Activated CD8-positive, alpha-beta T cell treated with anti-CD3 and anti-CD28 coated beads, Interleukin-2, amount 10 ng/mL, durations not matched to agents 7 days and 5 days (primary cell): ENCODE measurements at places on chromosomes 4 and X.

DNA sequence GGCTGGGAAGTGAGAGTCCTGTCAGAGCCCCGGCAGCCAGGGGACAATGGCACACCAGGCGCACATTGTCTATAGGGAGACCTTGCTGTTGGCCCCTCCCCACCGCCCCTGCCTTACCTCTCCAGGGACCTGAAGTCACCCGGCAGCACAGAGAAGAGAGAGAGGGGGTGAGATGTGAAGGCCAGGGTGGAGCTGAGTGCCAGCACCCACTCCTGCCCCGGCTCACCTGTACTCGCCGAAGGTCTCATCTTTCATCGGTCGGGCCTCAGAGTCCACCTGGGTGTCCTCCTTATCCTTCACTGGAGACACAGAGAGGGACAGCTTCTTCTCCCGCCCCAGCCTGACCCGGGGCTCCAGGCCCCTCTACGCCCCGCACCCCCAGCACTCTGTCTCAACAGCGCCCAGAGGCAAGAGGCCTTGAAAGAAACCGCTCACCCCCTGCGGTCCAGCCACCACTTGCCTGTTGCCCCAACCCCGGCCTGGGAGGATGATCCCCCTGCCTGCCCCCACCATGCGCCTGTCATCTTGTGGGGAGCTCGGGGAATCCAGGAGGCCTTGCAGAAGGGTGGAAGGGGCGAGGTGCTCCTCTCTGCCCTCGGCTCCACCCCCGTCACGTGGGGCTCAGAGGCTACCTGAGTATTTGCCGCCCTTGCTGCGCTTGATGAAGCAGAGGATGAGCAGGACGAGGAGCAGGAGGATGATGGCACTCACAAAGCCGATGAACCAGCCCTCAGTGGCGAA is 22.6 kb downstream of the L1CAM start:
- no peak for DNase-seq

GRCh38 chr4:85725721-85726170 is 250.8 kb downstream of the ARHGAP24 start:
- no peak for DNase-seq

DNA sequence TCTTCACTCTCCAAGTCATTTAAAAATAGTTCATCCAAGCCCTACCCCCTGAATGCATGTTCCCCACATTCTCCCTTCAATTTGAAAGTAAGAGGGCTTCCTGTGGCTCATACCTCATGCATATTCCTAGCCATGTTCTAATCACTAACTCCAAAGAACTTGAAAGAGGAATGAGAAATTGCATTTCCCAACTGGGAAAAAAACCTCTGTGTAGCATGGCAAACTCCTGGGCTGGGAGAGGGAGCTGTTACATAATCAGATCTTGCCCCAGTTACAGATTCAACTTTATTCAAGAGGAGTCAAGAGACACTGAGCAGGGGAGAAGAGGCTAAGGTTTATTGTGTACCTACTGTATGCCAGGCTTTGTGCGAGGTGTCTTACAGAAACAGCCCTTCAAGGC is 90.2 kb downstream of the SLC2A9 start:
- DNase-seq = no peak

DNA sequence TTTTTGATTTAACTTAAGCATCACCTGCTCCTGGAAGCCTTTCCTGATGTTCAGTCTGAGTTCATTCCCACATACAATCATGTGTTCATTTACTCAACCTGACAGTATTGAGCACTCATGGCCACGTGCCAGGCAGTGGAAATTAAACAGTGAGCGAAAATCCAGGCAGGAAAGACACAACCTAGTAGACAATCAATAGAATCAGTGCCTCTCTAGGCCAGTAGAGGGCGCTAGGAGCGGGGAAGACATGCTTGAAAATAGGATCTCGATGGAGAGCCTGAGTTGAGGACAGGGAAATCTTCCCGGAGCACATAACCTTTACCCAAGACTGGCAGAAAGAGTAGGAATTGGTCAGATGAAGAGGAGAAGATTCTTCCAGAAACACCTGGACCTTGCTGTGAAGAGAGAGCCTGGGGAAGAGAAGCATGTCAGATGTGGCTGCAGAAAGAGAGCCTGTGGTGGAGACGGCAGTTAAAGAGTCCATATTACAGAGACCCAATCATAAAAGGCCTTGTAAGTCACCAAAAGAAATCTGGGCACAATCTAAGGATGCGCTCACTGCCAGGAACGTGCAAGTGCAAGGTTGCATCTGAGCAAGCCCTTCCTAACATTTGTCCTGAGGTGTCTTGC is 103.5 kb downstream of the LDB2 start:
- peak; percentile 62 for DNase-seq

DNA sequence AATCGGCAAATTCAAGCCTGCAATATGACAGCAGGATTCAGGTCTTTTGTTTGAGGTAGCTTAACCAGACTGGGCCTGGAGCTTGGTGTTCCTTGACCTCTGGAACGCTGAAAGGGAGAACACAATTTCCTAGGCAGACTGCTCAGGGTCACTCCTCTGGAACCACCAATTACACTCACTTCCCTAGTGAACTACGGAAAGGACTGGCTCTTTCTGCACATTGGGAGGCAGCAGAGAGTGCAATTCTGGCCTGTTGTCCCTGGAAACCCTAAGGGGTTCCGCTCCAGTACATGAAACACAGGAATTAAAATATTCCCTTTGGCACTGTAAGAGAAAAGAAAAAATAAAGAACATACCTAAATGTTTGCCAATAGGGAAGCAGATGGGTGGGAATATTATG is 58.6 kb downstream of the GPC3 start:
- no peak for DNase-seq

DNA sequence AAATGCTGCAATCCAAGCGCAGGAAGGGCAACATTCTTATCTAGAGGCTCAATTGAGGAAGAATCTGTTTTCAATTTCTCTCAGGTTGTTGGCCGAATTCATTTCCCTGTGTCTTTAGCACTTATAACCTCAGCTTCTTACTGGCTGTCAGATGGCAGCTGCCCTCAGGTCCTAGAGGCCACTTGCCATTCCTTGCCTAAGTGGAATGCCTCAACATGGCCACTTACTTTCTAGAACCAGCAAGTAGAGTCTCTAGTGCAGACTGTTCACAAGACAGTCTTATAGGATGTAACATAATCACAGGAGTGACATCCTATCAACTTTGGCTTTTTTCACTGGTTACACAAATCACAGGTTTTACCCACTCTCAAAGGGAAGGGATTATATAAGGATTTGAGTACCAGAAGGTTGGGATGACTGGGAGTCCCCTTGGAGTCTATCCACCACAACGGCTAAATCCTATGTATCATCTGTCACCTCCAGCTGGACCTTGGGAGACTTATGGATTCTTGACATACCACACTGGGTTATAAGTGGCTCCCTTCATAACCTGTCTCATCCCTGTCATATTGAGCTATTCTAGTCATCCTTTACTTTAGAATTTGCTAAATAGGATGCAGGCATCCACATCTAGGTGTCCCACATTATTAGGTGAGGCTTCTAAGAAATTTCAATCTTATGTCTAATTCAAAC is 297.9 kb upstream of the CTSO start:
- no peak for DNase-seq

GRCh38 chr4:18069810-18070209 is 48.3 kb upstream of the LCORL start:
- DNase-seq = no peak

DNA sequence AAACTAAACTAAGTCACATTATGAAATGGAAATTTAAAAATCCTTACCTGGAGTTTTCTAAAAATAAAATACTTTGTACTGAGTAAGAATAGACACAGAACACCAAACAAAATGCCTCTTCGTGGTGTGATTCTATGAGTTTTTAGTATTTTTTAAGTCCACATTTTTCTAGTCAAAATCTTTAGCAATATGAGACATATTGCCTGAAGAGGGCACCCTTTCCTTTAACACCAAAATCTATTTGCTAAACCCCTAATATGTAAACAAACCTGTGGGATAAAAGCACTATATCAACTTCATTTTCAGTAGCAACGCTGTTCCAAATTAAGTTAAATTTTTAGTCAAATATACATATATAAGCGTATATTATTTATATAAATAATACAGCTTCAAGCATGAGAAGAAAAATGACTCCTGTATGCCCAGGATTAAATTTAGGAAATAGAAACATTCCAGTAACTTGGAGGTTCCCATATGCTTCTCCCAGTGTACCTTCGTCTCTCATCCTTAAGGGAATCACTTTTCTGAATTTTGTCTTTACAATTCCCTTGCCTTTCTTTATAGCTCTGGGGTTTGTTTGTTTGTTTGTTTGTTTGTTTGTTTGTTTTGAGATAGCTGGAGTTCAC is 23.0 kb upstream of the PGM2 start:
- peak; percentile 27 for DNase-seq

DNA sequence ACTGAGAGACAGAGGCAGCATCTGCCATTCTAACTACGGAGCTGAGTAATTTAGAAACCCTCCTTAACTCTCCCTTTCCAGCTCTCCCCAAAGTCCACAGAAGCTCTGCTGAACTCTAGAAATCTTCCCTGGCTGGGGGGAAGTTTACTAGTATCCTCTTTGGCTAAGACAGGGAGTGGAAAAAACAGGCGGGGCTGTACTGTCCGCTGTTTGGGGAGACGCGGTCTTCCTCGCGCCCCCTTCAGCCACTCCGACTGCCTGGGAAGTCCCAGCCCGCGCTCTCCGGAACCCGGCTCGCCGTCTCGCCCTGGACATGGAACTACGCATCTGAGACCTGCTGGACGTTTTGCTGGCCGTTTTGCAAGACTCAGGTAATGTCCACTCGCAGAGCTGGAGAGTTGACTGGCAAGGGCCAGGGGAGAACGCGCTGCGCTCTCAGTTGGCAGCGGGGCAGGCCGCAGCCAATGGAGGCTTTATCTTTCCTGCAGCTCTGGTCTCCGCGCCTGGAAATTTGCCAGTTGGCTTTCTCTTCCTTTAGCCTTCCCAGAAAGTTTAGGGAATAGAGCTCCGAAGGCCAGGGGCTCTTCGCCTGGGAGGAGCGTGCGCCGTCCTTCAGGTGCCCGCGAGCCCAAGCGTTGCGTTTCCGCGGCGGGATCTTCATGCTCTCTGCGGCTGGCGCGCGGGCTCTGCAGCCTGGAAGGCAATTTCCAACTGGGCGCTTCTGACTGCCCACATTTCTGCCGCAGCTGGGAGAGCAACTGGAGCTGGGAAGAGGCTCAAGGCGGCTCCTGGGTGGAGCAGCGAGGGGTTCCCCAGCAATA is 892 bp downstream of the IL1RAPL2 start:
- DNase-seq = no peak

GRCh38 chr4:84470204-84470785 is 28.8 kb downstream of the NKX6-1 start:
- peak; percentile 28 for DNase-seq

DNA sequence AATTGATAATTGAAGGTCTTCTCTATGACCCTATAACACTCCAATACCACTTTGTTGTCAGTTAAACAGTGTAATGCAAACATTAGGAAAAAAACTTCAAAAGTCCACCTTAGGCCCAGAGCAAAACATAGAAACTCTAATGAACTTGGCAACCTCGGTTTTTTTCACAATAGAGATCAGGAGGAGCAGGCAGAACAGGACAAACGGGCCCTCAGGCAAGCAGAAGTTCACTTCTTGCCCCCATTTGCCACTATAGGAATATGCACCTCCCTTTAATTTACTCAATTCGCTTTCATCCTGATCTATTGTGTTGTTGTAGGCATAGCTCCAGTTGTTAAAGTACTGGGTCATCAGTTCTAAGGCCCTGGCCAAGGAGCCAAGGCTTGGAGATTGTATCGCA is 18.2 kb downstream of the ACOX3 start:
- no peak for DNase-seq

- no peak for DNase-seq
Observed at GRCh38 chrX:3145716-3146115, 104.4 kb downstream of the ARSF start.

DNA sequence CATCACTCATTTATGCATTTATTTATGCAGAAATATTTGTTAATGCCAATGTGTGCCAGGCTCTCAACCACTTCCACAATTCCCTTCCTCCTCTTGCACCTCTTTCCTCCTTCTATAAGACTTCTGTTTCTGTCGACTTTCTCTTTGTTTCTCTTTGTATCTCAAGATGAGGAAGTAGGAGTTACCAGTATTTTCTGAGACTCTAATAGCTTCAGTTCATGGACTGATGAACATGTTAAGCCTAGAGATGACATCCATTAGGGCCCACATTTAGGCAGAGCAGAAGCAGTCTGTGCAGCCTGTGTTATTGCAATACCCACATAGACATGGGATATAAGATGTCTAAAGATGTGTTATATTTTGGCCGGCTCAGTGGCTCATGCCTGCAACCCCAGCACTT is 241.8 kb upstream of the SMIM31 start:
- no peak for DNase-seq

- DNase-seq = no peak
Observed at GRCh38 chr4:140931911-140932310, 175.7 kb upstream of the TBC1D9 start.

DNA sequence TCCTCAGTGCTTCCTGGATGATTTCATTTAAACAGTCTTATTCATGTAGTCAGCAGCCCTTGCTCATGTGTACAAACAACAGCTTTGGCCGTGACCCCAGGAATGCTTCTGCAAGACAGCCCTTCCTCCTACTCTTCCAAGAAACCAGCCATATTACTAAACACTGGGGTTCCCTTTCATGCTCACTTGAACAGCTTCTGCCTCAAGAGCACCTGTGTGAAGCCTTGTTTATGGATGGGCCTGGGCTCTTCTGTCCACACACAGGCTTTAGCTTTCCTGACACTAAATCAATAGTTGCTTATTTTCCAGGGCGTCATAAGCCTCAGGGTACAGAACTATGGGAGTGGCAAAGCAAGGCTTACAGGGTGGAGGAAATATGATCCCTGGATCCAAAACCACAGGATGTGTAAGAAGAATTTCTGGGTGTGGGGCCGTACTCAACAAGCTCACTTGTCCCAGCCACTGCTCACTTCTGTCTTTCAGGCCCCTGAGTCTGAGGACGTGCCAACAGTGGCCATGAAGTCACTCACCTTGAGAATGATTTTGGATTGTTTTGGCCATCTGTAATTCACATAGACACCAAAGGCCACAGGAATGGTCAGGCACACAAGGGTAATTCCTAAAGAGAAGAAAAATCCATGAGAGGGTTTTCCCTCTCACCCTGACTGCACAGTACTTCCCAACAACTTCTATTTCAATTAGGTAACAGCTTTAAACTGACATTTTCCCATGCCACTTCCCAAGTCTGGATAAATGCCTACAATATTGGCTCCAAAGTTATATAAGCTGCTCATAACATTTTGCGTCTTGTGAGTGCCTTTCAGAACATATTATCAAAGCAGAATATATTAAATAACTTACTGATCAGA is 17.7 kb downstream of the SLC10A6 start:
- no peak for DNase-seq

- no peak for DNase-seq
Observed at GRCh38 chr4:176601124-176601523, 191.6 kb downstream of the VEGFC start.

GRCh38 chr4:41957634-41958033 is 22.4 kb downstream of the TMEM33 start:
- peak; percentile 34 for DNase-seq

DNA sequence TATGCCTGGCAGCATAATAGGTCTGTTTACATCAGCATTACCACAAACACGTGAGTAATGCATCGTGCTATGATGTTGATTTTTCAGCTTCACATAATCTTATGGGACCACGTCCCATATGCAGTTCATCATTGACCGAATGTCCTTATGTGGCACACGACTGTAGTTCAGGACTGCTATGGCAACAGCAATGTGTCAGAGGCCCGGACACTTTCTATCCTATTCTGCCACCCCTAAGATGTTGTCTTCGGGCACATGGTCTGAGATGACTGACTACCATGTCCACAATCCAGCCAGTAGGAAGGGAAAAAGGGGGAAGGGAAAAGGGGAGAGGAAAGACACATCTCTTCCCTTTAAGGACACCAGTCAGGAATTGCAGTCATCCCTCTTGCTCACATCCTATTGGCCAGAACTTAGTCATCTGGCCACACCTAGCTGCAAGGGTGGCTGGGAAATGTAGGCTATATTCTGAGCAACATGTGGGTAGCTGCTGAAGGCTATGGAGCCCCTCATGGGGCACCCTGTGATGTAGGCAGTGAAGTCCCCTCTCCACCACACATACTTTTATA is 196.0 kb upstream of the RBPJ start:
- no peak for DNase-seq
